A172 (cell line): ENCODE measurements at places on chromosomes 16 and 17. TPM values are rescaled to one million over a fixed set of nuclear protein-coding genes. Genes with fewer than 3 reads are reported as not detected.

DNA sequence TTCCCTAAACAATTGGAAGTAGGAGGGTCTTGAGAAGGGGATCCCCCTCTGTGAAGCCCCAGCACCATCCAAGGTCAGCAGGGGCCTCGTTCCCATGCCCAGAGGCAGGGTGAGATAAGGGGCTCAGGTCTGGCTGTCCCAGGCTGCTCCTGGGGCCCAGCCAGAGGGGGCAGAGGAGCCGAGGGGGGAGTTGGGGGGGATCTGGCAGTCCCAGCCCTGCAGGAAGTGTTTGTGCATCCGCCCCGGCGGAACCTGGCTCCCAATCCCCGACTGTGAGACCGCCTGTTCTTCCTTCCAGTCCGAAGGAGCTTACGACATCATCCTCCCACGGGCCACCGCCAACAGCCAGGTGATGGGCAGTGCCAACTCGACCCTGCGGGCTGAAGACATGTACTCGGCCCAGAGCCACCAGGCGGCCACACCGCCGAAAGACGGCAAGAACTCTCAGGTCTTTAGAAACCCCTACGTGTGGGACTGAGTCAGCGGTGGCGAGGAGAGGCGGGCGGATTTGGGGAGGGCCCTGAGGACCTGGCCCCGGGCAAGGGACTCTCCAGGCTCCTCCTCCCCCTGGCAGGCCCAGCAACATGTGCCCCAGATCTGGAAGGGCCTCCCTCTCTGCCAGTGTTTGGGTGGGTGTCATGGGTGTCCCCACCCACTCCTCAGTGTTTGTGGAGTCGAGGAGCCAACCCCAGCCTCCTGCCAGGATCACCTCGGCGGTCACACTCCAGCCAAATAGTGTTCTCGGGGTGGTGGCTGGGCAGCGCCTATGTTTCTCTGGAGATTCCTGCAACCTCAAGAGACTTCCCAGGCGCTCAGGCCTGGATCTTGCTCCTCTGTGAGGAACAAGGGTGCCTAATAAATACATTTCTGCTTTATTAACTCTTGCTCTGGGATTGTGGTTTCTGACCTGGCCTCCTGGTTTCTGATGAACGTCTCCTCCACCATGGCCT is 14.9 kb downstream of the GPRC5C start:
- DNase-seq: no peak

Gene SLC13A2
- not detected in 2 replicates for total RNA-seq

DNA sequence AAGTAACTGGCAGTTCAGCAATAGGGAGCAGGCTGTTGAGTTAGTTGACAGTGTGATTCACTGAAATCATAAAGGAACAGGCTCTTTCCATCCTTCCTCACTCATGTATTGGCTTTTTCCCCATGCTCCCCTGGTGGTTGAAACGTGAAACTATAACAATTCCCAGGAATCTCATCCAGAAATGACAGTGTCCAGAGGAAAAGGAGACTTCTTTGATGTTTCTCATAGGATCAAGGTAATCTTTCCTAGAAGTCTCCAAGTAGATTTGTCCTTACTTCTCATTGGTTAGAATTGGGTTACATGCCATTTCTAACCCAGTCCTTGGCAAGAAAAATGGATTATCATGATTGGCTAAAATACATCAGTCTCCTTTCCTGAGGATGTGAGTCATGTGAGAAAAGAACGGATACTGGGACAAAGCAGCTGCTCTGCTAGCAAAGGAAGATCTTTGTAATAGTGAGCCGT is 14.4 kb downstream of the TTC19 start:
- DNase-seq: peak; percentile 92

- DNase-seq: no peak
Observed at GRCh38 chr16:78290395-78290794, 190.9 kb downstream of the WWOX start.

DNA sequence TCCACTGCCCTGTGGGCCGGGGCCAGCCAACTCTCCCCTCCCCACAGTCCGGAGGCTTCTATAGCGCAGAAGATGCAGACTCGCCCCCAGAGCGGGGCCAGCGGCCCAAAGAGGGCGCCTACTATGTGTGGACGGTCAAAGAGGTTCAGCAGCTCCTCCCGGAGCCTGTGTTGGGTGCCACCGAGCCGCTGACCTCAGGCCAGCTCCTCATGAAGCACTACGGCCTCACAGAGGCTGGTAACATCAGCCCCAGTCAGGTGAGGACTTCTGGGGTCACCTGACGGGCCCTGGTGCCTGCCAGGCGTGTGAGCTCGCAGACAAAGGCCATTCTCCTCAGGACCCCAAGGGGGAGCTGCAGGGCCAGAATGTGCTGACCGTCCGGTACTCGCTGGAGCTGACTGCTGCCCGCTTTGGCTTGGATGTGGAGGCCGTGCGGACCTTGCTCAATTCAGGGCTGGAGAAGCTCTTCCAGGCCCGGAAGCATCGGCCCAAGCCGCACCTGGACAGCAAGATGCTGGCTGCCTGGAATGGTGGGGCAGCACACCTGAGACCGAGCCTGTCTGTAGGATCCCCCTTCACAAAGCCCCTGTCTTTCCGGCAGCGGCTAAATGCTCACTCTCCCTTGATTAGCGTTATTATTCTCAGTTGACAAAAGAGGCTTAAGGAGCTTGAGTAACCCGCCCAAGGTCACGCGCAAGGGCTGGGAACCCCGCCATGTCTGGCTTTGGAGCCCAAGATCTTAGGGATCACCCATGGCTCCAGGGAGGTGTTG is 3.9 kb downstream of the SPATA20 start:
- peak; percentile 79 for DNase-seq

DNA sequence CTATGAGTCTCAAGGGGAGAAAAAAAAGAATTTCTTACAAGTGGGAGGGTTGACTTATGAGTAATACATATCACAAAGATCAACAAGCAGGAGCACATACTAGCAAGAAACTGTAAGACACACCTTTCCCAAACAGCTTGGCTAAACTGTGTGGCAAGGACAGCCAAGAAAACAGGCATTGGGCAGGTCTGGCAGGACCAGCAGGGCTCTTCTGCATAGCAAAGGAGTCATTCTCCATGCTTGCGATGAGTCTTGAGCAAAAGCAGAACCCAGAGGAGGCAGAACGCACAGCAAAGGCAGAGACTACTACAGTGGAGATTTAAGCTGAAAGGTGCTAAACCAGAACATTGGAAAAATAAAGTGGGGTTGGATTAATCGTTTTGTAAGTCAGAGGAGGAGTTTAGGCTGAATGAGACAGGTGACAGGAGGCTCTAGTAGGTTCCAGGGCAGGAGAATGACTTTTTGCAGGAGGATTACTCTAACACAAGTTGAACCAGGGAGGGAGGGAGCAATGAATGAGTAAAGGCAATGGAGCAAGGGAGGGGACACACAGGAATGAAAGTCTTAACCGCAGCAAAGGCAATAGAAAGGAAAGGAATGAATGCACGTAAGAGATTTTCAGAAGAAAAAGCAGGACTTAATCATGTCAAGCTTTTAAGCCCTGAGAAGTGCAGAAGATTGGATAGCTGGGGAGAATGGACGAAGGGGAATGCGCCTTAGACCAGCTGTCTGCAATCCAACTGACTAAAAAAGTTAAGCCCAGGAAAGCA is 2.7 kb downstream of the N4BP1 start:
- no peak for DNase-seq

Gene TPSB2
- total RNA-seq: 1.1 TPM in 1 of 2 replicates, not detected in the other

GRCh38 chr16:74448990-74449389 is 27.7 kb upstream of the CLEC18B start:
- peak; percentile 96 for DNase-seq

GRCh38 chr16:51615141-51615540 is 464.1 kb upstream of the SALL1 start:
- no peak for DNase-seq
